ENCODE measurements at places on chromosomes 1 and 21. TPM values are rescaled to one million over a fixed set of nuclear protein-coding genes. Genes with fewer than 3 reads are reported as not detected.

DNA sequence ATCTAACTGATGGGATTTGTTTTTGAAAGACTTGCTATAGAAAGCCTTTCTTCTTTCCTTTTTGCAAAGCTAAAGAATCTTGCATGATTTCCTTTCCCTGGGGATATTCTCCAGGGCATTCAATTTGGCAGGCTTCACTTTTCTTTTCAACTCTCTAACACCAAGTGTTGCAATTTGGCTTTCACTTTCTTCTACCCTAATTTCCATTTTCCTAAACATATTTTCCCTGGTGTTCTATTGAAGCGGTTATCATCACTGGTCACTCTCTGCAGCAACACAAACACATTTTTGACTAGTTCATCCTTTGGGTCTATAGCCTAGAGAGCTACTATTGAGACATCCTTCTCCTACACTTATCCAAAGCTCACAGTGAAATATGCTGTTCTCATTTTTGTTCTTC is 424.5 kb downstream of the NEGR1 start:
- H3K27ac ChIP-seq: no peak overlapping the region
- no peaks in the 10 kb centered on the region for H3K27me3 ChIP-seq
- H3K4me3 ChIP-seq: no peak overlapping the region

DNA sequence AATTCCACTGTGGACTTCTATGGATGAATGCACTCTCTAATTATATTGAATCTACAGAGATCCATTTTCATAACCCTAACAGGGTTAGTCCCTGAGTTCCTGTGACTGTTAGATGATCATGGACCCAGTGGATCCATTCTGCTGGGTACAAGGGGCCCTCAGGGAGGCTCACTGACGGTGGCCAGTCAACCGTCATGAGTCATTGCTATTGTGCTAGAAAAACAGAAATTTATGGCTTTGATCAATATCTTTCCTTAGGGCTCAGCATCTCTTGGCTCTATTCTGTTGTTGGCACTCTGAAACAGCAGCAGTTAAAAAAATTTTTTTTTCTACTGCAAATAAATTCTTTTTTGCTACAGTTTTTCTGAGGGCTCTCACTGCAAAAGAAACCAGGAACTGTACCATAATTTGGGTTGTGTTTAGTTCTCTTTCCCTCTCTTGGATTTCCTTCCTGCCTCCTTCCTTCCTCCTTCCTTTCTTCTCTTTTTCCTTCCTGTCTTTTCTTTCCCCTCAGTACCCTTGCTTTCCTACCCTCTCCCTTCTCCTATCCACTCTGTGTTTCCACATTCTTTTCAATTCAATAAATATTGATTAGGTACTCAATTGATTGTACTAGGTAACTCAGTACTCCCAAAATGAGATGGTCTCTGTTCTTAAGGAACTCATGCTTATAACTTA is 49.5 kb downstream of the UTP25 start:
- no peak for DNase-seq
- no peaks in the 10 kb centered on the region for H3K4me1 ChIP-seq
- peaks cover 40% of the 10 kb centered on the region for H3K27me3 ChIP-seq
- H3K36me3 ChIP-seq: no peaks in the 10 kb centered on the region
- H3K4me3 ChIP-seq: no peak overlapping the region

DNA sequence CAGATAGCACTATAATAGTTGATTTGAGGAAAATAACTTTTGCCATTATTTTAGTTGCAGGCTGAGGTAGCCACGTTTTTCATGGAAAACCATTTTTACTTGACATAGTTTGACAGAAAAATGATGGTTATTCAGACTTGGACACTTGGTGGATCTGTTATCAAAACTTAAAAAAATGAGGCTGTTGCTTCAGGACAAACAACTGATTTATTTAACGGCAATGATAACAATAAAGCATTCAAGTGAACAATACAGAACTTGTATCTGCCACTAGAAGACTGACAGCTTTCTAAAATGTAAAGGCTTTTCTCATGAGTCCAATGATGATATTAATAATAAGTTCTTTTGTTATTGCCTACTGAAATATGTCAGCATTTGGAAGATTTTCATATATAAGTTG is 322.9 kb downstream of the BRINP3 start:
- H3K4me3 ChIP-seq: no peak overlapping the region
- H3K27me3 ChIP-seq: no peaks in the 10 kb centered on the region
- no peak for DNase-seq
- no peaks in the 10 kb centered on the region for H3K36me3 ChIP-seq
- H3K4me1 ChIP-seq: no peaks in the 10 kb centered on the region

The AADACL4 gene
- total RNA-seq: not detected

- H3K36me3 ChIP-seq: peaks cover 5% of the 10 kb centered on the region
- peaks cover 27% of the 10 kb centered on the region for H3K4me1 ChIP-seq
- H3K4me3 ChIP-seq: no peak overlapping the region
- H3K27me3 ChIP-seq: peaks cover 16% of the 10 kb centered on the region
These were observed 8.3 kb upstream of the RUNX1 start for GRCh38 chr21:35057428-35057827.

DNA sequence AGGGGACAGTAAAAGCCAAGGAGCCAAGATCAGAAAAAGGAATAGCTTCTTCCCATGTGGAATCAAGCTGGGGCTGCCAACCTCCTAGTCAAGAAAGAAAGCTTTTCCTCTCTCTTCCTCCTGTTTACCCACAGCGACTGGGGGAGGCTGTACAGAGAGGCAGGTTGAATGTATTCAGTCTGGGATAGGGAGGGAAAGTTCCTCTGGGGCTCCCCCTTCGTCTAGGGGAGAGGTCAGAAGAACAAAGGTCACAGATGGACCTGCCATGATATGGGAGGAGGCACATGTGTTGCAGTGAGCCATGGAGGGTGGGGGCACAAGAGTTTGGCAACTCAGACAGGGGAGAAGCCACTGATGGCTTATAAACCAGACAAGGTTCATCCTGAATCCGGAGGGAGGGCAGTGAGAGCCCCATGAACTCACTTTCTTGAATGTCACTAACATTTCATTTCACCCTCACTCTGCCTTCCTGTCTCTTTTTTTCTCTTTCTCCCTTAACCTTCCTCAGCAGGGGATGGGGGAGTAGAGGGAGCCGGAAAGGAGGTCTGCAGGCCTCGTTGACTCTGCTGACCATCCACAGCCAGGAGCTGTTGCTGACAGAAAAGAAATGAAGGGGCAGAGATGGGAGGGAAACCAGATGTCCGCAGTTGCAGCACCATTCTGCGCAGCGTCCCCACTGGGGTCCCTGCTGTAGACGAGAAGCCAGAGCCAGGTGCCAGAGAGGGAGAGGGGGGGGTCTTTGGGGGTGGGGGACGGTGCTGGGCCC is 61.1 kb downstream of the PLXNA2 start:
- no peak overlapping the region for H3K27ac ChIP-seq
- H3K4me1 ChIP-seq: peaks cover 8% of the 10 kb centered on the region
- peaks cover 16% of the 10 kb centered on the region for H3K27me3 ChIP-seq
- H3K4me3 ChIP-seq: no peak overlapping the region
- DNase-seq: no peak

The ZMYND12 gene
- 1.3 TPM for total RNA-seq
